ENCODE measurements at places on chromosomes 2 and 18.
A peak's percentile ranks its signal among the peaks of the same experiment; 100 is the strongest.

DNA sequence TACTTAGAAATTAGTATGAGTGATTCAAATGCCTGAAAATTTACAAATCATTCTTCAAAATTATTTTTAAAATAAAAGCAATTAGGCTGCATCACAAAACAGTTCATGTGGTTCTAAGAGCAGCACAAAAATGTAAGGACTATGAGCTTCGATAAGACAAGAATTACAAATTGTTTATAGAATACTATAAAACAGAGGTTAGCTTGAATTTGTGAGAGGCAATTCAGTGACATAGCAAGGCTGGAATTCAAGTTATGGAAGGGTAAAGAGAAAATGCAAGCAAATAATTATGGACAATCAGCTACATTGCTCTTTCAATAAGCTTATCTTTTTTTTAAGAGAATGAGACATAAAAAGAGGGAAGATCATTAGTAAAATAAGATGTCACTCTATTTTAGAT, 7.1 kb upstream of the XIRP2 start:
- no peak overlapping the region for H3K4me3 ChIP-seq
- no peaks in the 10 kb centered on the region for H3K36me3 ChIP-seq
- no peak overlapping the region for H3K27ac ChIP-seq
- H3K27me3 ChIP-seq, result no peaks in the 10 kb centered on the region
- DNase-seq, result no peak

DNA sequence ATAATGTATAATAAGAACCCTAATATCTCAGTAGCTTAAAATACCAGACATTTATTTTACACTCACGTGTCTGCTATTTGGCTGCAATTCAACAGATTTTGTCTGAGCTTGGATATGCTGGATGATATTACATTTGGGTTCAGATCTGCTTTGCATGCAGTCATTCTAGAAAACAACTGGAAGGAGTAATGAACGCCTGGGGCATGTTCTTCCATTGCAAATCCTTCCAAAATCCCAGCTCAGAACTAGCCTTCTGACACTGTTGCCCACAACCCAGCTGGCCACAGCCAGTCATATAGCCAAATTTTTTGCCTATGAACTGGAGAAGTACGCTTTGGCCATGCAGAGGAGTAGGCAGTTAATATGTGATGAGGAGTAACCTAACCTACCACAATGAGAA, 597.8 kb upstream of the VRK2 start:
- H3K36me3 ChIP-seq, result no peaks in the 10 kb centered on the region
- no peaks in the 10 kb centered on the region for H3K4me1 ChIP-seq
- no peak for DNase-seq
- no peaks in the 10 kb centered on the region for H3K27me3 ChIP-seq

- no peak overlapping the region for H3K4me3 ChIP-seq
- H3K27ac ChIP-seq, result no peak overlapping the region
- no peaks in the 10 kb centered on the region for H3K27me3 ChIP-seq
- H3K36me3 ChIP-seq, result no peaks in the 10 kb centered on the region
These were observed 172.8 kb upstream of the HAAO start for GRCh38 chr2:42965196-42965595.

DNA sequence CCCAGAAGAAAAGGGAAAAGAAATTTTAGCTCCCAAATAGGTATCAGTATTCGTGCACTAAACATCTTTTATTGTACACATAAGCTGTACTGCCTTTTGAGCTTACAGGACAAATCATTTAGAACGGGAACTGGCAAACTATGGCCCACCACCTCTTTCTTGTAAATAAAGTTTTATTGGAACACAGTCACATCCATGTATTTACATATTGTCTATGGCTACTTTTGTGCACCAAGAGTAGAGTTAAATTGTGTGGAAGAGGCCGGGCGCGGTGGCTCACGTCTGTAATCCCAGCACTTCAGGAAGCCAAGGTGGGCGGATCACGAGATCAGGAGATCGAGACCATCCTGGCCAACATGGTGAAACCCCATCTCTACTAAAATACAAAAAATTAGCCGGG, 5.7 kb downstream of the TM4SF20 start:
- H3K36me3 ChIP-seq, result no peaks in the 10 kb centered on the region
- no peaks in the 10 kb centered on the region for H3K27me3 ChIP-seq
- H3K4me1 ChIP-seq, result no peaks in the 10 kb centered on the region
- no peak overlapping the region for H3K4me3 ChIP-seq

GRCh38 chr18:78238404-78239089, 741.1 kb upstream of the SALL3 start:
- no peaks in the 10 kb centered on the region for H3K36me3 ChIP-seq
- no peak overlapping the region for H3K27ac ChIP-seq
- no peaks in the 10 kb centered on the region for H3K27me3 ChIP-seq
- H3K4me1 ChIP-seq, result no peaks in the 10 kb centered on the region
- no peak for DNase-seq
- no peak overlapping the region for H3K4me3 ChIP-seq

DNA sequence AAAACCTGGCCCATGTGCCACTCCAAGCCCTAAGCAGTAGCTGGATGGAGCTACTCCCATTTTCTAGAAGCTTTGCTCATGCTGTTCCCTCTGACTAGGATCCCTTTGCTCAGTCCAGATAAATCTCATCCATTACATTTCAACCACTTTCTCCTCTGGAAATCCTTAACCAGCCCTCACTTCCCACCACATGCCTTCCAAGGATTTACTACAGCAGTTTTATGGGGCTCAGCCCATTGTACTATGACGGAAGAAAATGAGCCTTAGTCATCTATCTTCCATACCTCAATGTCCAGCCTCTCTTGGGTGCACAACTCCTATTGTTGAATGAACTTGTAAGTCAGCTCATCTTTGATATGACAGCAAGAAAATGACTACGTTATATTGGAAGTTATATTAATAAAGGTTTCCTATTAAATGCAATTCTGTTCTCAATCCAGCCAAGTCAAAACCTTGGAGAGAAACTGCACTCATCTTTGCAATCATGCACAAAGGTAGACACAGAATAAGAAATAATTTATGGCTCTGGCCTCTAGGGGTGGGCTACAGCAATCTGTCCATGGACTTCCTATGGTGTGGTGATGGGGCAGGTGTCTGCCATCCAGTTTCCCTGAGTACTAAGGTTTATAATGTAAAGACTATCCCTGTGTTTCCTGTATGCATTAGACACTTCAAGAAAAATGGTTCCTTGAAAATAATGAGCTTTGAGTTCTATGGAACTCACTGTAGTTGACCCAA, 3.4 kb downstream of the B4GALT6 start:
- H3K4me1 ChIP-seq, result peaks cover 54% of the 10 kb centered on the region
- peak; percentile 20 for DNase-seq
- H3K27ac ChIP-seq, result peak overlapping the region; percentile 84
- H3K4me3 ChIP-seq, result no peak overlapping the region
- H3K27me3 ChIP-seq, result no peaks in the 10 kb centered on the region
- no peaks in the 10 kb centered on the region for H3K36me3 ChIP-seq

DNA sequence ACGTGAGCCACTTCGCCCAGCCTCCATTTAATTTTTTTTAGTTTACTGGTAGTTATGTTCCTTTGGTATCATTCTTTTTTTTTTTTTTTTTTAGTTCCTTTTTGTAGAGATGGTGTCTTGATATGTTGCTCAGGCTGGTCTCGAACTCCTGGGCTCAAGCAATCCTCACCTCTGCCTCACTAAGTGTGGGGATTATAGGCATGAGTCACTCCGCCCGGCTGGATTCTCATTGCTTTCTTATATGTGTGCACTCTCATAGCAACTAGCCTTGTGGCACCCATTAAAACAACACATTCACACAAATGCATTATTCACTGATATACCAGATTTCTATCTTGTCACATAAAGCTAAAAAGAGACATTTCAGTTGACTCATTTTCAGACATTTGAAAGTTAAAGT, 4.2 kb downstream of the TTC27 start:
- H3K4me1 ChIP-seq, result peaks cover 5% of the 10 kb centered on the region
- DNase-seq, result no peak
- H3K27ac ChIP-seq, result no peak overlapping the region
- H3K36me3 ChIP-seq, result peaks cover 2% of the 10 kb centered on the region
- no peaks in the 10 kb centered on the region for H3K27me3 ChIP-seq

DNA sequence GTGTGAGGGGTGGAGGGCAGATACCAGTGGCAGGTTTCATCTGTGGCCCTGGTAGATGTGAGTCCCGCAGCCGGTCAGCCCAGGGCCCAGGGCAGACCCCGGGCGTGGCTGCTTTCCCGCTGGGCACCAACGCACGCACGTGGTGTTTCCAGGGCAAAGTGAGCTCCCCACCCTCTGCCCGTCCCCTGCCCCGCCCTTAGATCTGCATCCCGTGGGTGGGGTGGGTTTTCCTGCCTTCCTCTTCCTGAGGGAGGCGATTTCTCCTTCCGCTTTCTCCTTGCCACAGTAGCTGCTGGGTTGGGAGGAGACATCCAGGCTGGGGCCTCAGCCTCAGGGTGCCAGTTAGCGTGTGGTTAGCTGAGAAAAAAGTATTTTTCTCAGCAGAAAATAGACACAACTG, 49.6 kb downstream of the ODC1 start:
- H3K27me3 ChIP-seq, result no peaks in the 10 kb centered on the region
- no peak for DNase-seq
- peaks cover 35% of the 10 kb centered on the region for H3K4me1 ChIP-seq
- H3K27ac ChIP-seq, result no peak overlapping the region
- peaks cover 3% of the 10 kb centered on the region for H3K36me3 ChIP-seq

Measured in endothelial cell of umbilical vein (primary cell).